ENCODE measurements at places on chromosomes 2 and 18. TPM values are rescaled to one million over a fixed set of nuclear protein-coding genes. Genes with fewer than 3 reads are reported as not detected.

DNA sequence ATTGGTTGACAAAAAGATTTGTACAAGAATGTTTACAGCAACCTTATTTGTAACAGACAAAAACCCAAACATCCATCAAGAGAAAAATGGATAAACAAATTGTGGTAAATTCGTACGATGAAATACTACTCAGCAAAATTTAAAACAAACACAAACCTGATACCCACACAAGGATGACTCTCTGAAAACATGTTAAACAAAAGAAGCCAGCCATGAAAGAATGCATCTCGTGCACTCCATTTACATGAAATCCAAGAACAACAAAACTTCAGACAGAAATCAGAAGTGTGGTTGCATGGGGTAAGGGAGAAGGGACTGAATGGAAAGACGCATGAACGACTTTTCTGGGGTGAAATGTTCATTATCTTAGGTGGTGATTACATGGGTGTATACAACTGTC, 93.4 kb downstream of the SLC25A12 start:
- no peak for DNase-seq

- no peak for DNase-seq
These were observed 18.2 kb upstream of the GPR55 start for GRCh38 chr2:230942920-230943896.

The FBXO15 gene
- not detected for total RNA-seq

The CCDC141 gene
- total RNA-seq, result 146 TPM

The FZD7 gene
- total RNA-seq, result 14.1 TPM

DNA sequence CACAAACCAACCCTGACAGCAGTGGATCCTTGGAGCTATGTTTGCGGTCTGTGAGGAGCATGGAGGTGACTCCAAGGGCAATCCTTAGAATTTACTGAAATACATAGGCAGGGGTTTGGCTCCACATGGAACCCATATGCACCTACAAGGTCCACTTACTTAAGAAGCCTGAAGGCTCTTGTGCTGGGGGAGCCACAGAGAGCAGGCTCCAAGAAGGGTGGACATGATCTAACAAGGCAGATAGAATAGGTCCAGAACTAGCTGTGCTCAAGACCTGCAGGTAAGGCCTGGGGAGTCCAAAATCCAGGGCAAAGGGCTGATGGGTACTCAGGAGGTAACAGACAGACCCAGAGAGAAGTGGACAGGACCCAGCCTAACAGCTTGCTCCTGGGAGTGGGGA, 1.2 kb upstream of the CDK5R2 start:
- DNase-seq, result no peak

DNA sequence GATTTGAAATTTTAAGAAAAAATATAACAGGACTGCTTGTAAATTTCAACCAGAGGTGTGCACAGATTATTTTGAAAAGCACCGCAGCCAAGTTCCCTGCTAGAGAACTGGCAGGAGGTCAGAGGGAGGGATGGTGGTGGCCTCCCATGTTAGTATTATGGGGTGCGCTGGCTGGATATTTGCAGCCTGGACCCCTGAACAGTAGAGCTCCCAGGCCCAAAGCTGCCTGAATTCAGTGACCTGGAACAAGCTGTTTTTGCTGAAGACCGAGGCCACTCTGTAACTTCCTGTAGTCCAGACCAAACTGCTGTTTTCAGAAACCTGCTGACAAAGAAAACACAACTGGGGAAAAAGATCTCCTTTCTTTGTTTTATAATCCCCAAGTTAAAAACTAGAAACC, 314.3 kb downstream of the TNS1 start:
- DNase-seq, result no peak

- no peak for DNase-seq
These were observed 31.7 kb downstream of the NGEF start for GRCh38 chr2:232981356-232981755.

The GALNT13 gene
- total RNA-seq, result 0.55 TPM

DNA sequence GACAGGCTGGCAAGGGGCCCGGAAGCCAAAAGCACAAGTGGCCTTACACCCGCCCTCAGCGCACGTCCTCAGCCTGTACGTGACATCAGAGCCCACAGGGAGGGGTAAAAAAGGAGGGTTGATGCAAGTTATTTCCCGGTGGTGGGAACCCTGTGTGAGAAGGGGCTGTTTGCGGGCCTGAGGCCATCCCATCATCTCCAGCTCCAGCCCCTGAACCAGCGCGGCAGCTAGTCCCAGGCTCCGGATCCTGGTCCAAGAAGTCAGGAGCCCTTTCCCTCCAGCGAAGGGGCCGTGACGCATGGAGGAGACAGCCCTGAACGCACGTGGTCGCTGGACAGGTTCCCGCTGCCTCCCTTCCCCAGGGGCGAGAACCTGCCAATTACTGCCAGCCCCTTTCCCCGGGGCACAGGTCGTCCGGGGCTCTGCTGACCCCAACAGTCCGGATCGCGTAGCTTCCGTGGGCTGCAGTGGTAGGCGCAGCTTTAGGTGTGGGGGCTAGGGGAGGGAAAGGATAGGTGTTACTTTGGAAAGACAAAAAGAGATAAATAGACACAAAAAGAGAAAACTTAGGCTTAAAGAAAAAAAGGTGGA, 1.3 kb upstream of the LRP2 start:
- no peak for DNase-seq

Data from right atrium auricular region (tissue), 2 donors.